Body of pancreas (tissue), 4 donors: ENCODE measurements at places on chromosomes 11 and 22. TPM values are rescaled to one million over a fixed set of nuclear protein-coding genes. Genes with fewer than 3 reads are reported as not detected.

DNA sequence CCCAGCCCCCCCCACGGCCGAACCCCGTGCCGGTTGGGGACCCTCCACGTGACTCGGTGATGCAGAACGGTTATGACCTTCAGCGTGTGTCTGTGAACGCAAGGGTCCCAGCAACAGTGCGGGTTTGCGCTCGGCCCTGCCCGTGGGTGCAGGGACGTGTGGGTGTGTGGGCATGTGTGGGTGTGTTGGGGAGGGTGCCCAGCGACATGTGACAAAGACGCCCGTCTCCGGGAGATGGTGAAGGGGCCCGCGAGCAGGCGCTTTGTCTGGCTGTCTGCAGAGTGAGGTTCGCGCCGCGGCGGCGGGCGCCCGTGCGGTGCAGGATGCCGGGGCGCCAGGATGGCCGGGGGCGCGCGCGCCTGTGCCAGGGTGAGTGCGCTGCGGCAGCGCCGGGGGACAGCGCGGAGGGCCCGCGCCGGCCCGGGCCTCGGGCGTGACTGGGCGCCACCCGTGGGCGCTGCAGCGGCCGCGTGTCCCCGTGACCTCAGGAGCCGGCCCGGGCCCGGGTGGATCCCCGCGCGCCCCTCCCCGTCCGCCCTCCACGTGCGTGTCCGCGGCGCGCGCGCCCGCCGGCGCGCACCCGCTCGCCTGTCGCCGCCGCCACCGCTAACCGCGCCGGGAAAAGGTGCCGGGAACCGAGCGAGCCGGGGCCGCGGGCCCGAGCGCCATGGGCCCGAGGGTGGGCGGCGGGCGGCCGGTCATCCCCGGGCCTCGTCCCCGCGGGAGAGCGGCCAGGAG lies at the start of gene LRFN4:
Gene LRFN4, plus strand, starts transcription at position 569 of the 738 bp plus-strand sequence. CDS start 681 bp downstream, outside the sequence.
- no peak for DNase-seq
- H3K36me3 ChIP-seq: no peaks in the 10 kb centered on the region
- peak within 1 kb of the TSS; percentile 88 for H3K27ac ChIP-seq
- H3K27me3 ChIP-seq: no peaks in the 10 kb centered on the region

GRCh38 chr11:27991736-27992135 lies 116.2 kb downstream of the KIF18A start:
- DNase-seq: no peak
- H3K27me3 ChIP-seq: no peaks in the 10 kb centered on the region
- no peak overlapping the region for H3K4me3 ChIP-seq
- no peak overlapping the region for H3K27ac ChIP-seq
- no peaks in the 10 kb centered on the region for H3K4me1 ChIP-seq

- no peaks in the 10 kb centered on the region for H3K36me3 ChIP-seq
- no peaks in the 10 kb centered on the region for H3K4me1 ChIP-seq
- H3K27ac ChIP-seq: no peak overlapping the region
- H3K27me3 ChIP-seq: no peaks in the 10 kb centered on the region
Observed at GRCh38 chr11:92784331-92784730, 185.1 kb upstream of the MTNR1B start.

GRCh38 chr22:32957200-32957803 lies 100.9 kb downstream of the SYN3 start:
- DNase-seq: no peak
- no peak overlapping the region for H3K4me3 ChIP-seq
- H3K27ac ChIP-seq: no peak overlapping the region
- no peaks in the 10 kb centered on the region for H3K4me1 ChIP-seq
- H3K27me3 ChIP-seq: no peaks in the 10 kb centered on the region

- H3K4me1 ChIP-seq: peaks cover 16% of the 10 kb centered on the region
- H3K4me3 ChIP-seq: no peak overlapping the region
- peak overlapping the region; percentile 83 for H3K27ac ChIP-seq
- H3K36me3 ChIP-seq: no peaks in the 10 kb centered on the region
- H3K27me3 ChIP-seq: no peaks in the 10 kb centered on the region
Observed at GRCh38 chr11:129828301-129828836, 12.7 kb downstream of the TMEM45B start.

GRCh38 chr22:37818409-37819104 lies 4.6 kb upstream of the GALR3 start:
- H3K4me1 ChIP-seq: peaks cover 18% of the 10 kb centered on the region
- DNase-seq: peak; percentile 53
- peaks cover 2% of the 10 kb centered on the region for H3K36me3 ChIP-seq
- H3K4me3 ChIP-seq: no peak overlapping the region
- no peak overlapping the region for H3K27ac ChIP-seq
- H3K27me3 ChIP-seq: no peaks in the 10 kb centered on the region

DNA sequence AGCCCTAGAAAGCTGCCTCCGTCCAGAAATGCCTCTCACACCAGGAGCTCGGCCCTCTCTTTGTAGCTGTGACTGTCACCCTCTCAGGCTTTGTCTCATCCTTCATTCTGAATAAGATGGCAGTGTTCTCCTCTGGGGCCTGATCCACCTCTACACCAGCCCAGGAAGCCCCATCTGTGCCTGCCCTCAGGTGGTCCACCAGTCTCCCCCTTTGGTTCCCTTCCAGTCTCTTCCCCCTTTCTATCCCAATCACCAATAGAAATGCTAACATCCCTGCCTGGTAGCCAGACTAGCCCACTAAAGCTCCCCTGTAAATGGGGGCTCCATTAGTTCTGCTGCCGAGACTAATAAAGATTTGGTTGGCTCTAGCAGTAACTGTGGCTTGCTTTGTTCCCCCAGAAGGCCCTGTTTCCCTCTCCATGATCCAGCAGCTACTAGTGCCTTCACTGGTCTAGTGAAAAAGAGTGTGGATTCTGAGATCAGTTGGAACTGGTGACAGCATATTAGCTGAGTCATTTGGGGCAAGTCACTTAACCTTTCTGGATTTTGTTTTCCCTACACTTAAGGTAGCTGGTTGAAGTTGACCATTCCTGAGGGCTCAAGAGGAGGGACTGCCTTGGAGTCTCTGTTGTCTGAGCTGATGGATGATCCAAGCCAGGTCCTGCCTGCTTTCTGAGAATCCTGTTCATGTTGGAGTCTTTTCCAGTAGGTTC lies 16.2 kb downstream of the PLEKHB1 start:
- peaks cover 7% of the 10 kb centered on the region for H3K4me1 ChIP-seq
- H3K4me3 ChIP-seq: no peak overlapping the region
- no peaks in the 10 kb centered on the region for H3K36me3 ChIP-seq
- no peak for DNase-seq
- H3K27me3 ChIP-seq: no peaks in the 10 kb centered on the region

GRCh38 chr11:119347940-119348605 lies 1.6 kb upstream of the MFRP start:
- peaks cover 5% of the 10 kb centered on the region for H3K4me1 ChIP-seq
- no peak overlapping the region for H3K27ac ChIP-seq
- no peak overlapping the region for H3K4me3 ChIP-seq
- no peak for DNase-seq
- H3K27me3 ChIP-seq: no peaks in the 10 kb centered on the region

- no peaks in the 10 kb centered on the region for H3K36me3 ChIP-seq
- no peak overlapping the region for H3K4me3 ChIP-seq
- no peaks in the 10 kb centered on the region for H3K27me3 ChIP-seq
- no peak overlapping the region for H3K27ac ChIP-seq
Observed at GRCh38 chr11:11231763-11232162, 121.3 kb downstream of the CSNK2A3 start.

- H3K4me3 ChIP-seq: no peak overlapping the region
- H3K4me1 ChIP-seq: peaks cover 6% of the 10 kb centered on the region
- H3K36me3 ChIP-seq: no peaks in the 10 kb centered on the region
- no peak overlapping the region for H3K27ac ChIP-seq
- no peaks in the 10 kb centered on the region for H3K27me3 ChIP-seq
Observed at GRCh38 chr22:44821741-44822475, 69.5 kb downstream of the ARHGAP8 start.

DNA sequence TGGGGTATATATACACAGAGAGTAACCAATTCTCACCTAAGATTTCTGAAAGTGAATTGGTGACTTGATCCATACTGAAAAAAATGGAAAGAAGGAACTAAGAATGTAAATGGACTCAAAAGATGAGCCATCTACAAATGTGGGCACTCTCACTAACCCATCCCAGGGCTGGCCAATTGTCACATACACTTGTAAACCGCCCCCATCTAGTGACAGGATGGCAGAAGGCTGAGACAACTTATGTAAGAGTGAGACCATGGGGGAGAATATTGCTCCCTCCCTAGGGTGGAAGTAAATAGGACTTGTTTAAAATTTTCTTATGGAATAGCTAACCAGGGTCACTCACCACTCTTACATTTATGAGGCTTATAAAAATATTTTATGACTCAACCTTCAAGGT lies 377.1 kb upstream of the ISX start:
- no peak overlapping the region for H3K27ac ChIP-seq
- no peaks in the 10 kb centered on the region for H3K4me1 ChIP-seq
- H3K36me3 ChIP-seq: no peaks in the 10 kb centered on the region

DNA sequence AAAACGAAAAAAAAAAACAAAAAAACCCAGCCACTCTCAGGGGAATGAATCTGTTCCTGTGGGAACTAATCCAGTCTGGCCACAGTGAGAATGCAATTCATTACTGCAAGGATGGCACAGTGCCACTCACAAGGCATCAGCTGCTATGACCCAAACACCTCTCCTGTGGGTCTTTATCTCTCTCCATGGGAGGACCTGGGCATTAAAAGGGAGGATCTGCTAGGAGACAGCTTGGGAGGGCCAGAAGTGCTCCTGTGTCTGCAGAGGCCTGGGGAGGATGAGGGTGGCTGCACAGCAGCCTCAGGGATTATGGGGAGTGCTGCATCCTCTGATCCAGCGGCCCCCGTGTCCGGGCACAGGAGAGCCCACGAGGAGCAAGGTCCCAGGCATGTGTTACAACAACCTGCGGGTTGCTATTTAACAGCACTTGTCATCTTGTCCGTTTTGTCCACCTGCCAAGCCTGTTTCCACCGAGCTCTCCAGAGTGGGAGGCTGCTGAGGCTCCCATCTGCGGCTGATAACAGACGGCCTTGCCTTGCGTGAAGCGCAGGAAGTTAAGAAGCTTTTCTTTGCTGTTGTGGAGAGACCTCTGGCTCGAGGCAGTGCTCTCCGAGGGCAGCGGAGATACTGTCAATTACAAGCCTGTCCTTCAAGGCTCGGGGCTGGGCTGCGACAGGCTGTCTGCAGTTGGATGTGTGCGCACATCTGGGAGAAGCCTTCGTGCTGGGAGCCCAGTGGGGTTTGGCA lies 97.7 kb downstream of the NXPE2 start:
- H3K4me3 ChIP-seq: no peak overlapping the region
- H3K27me3 ChIP-seq: no peaks in the 10 kb centered on the region
- H3K4me1 ChIP-seq: no peaks in the 10 kb centered on the region
- no peak overlapping the region for H3K27ac ChIP-seq
- no peak for DNase-seq

DNA sequence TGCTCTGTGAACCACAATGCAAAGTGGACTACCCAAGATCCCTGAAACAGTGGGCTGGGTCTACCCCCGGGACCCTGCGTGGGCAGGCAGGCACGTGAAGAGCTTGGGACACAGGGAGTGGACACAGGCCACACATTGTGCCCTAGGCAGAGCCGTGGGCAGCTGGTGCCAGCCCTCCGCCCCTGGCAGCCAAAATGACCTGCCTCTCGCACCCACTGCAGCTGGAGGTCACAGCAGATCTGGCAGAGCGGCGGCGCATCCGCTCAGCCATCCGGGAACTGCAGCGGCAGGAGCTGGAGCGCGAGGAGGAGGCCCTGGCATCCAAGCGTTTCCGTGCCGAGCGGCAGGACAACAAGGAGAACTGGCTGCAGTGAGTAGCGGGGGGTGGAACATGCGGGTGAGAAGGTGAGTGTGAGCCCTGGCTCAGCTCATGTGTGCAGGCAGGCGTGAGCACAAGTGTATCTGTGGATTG lies 6.7 kb downstream of the SMTN start:
- peaks cover 40% of the 10 kb centered on the region for H3K4me1 ChIP-seq
- no peaks in the 10 kb centered on the region for H3K36me3 ChIP-seq
- no peak overlapping the region for H3K4me3 ChIP-seq
- no peak overlapping the region for H3K27ac ChIP-seq

DNA sequence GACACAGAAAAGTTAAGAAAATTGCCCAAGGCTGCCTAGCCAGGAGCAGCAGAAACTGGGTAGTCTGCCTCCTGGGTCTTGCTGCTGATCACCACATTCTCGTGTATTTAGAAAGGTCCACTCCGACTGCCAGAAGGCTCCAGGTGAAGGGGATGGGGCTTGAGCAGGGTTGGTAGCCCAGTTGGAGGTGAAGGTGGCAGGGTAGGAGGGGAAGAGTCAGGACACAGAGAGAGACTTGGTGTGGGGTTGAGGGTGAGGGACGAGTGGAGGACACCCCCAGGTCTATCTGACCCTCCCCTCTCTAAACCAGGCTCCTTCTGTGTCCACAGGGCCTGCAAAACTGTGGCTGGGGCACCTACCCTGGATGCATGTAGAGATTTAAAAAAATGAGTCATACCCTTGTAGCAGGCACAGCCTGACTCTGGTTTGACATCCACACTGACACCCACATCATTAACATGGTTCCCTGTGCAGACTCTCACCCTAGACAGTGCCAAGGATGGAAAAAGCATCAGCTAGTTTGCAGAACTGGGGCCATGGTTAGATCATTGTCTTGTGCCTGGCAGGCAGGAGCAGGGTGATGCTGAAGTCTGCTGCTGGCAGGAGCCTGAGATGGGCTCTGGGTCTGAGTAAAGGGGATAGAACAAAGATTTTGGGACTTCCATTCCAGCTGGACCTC lies 273.2 kb downstream of the TENM4 start:
- H3K4me1 ChIP-seq: no peaks in the 10 kb centered on the region
- no peak overlapping the region for H3K27ac ChIP-seq
- no peak for DNase-seq
- no peaks in the 10 kb centered on the region for H3K36me3 ChIP-seq

DNA sequence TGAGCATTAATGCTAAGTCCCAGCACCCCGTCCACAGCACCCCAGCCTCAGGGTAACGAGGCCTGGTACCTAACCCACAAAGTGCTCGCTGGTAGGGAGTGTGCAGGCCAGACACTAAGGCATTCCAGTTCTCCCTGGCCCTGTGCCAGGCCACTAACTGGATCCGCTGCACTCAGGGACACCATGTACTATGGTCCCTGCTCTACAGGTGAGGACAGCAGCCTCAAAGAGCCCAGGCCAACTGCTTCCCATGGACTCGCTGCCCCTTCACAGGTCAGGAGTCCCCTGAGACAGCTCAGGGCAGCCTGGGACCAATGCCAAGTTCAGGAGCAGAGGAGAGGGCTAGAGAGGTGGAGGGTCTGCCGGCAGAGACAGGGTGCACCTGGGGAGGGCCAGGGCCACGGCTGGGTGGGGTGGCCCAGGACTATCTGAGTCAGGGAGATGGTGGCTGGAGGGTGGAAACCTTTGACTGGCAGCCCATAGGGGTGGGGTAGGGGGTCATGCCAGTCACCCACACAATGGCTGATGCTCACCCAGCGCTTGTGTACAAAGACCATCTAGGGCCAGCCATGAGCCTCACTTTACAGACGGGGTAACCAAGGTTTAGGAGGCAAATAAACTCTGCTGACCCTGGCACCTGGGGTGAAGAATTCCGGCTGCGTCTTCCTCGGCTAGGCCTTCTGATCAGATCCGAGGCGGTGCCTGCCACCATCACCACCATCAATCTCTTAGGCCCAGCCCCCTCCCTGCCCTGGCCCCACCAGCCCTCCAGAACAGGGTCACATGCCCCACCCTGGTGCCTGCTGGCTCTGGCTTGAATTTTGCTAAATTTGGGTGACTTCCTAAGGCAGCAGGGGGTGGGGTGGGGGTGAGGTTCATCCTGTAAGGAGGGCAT lies 5.6 kb downstream of the OSBPL5 start:
- DNase-seq: peak; percentile 66
- H3K4me3 ChIP-seq: peak overlapping the region; percentile 31
- H3K27me3 ChIP-seq: no peaks in the 10 kb centered on the region

Gene FAM111A
- total RNA-seq: 43.8 TPM

Gene OR10A2
- total RNA-seq: not detected

Gene OR8A1
- not detected for total RNA-seq

Gene CD3D
- total RNA-seq: not detected

Gene PANX3
- total RNA-seq: not detected

Gene WNT11
- 4.2 TPM for total RNA-seq
